ENCODE measurements at places on chromosomes 3 and 15.
A peak's percentile ranks its signal among the peaks of the same experiment; 100 is the strongest.

GRCh38 chr15:67945951-67946700 is 106.3 kb upstream of the RNU6-1 start:
- no peak for DNase-seq

GRCh38 chr3:152173627-152174026 is 95.1 kb upstream of the MBNL1 start:
- DNase-seq = no peak

DNA sequence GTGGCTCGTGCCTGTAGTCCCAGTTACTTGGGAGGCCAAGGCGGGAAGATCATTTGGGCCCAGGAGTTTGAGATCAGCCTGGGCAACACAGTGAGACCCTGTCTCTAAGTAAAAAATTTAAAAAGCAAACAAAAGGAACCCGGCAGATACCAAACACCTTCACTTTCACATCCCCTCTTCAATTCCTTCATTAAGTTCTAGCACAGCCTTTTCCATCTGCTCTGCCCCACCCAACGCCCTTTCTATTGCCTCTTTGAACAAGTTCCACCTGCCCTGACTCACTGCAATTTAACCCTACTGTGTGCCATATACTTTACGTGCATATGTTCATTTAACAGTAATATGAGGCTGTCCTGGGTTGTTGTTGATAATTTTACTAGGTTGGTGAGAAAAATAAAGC is 12.4 kb upstream of the SPG11 start:
- DNase-seq = no peak

DNA sequence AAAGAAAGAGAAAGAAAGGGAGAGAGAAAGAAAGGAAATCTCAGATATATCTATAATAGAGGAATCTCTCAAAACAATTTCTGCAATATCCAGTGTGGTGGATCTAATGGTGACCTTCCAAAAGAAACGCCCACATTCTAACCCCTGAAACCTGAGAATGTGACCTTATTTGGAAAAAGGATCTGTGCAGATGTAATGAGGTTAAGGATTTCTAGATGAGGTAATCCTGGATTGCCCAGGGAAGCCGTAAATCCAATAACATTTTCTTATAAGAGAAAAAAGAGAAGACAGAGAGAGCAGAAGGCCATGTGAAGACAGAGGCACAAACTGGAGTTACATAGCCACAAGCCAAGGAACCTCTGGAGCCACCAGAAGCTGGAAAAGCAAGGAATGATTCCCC is 307.6 kb downstream of the ZBTB20 start:
- DNase-seq = no peak

GRCh38 chr15:32041294-32041693 is 11.0 kb downstream of the CHRNA7 start:
- no peak for DNase-seq

DNA sequence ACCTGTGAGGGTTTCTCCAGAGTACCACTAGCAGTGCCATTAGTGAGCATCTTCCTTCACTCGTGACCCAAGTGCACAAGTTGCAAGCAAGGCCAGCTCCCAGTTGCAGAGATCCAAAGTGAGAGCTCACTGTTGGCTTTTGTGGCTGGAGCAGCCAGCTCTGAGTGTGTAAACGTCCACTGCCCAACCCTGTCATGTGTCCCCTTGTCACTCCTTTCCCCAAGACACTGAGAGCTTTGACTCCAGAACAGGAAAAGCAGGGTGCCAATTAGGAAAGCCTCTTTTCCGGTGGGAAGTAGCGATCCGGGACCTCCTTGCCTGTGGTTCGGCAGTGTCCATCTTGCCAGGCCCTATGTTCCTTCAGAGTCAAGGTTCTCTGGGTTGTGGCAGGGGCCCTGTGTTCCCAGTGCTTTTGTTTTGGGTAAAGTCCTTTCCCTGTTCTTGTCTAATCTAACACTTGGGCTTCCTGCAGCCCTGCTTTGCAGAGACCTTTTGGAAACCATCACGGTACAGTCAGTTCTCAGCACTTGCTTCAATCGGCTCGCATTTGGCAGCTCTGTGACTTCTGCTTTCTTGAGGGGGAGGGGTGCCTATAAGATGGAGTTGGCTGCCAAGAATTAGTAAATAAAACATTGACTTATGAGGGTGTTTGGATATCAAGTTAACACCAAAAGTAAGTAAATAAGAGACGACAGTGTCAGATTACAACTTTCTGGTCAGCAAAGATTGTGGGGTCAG is 90.5 kb downstream of the DNASE1L3 start:
- DNase-seq = no peak

DNA sequence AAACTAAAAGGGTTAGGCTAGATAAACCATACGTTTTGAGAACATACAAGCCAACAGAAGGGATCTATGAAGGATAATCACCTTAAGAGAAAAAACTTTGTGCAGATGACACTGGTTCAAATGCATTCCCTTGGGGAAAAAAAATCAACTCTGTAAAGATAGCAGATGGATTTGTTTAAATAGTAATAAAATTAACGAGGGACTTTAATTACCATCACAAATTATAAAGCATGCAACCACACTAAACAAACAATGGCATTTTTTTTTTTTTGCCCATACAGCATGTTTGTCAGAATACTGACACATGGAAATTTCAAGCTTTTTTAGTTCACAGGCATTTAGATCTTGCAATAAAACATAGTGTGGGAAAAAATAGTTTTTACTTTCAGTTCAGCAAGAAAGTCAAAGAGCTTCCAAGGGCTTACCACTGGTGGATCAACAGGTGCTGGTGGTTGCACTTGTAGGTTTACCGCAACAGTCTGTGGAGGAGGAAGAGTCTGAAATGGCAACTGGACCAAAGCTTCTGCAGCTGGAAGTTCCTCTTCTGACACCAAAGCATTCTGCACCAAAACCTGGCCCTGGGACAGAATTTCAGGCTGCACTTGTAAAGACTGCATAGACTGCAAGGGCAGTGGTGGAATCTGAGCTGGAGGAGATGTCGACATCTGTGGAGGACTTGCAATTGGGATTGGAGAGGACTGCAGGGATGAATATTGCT is 53.1 kb downstream of the PHC3 start:
- DNase-seq = no peak

DNA sequence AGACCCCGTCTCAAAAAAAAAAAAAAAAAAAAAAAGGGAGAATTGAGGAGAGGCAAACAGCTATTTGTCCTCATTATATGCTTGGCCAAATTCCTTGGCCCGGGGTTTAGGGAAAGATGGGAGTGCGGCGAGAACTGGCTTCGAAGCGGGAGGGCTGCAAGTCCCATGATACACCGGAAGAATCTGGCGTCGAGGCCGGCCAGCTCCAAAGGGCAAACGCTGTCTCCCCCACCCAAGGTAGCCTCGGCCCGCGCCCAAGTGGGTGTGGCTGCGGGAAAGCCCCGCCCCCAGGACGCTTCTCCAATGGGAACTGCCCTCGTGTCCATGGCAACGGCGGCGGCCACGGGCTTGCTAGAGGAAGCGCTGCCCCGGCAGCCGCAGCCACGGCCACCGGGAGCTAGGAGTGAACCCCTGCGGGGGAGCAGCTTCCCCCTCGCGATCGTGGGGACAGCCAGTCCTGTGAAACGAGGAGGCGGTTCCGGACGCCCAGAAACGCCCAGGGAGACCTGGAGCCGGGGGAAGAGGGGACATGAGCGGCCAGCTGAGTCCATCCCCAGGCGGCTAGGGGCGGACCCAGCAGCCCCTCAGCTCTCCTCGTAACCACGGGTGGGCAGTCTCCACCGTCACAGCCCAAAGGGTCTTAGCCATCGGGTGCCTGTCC is at the start of gene TTLL13:
TSS of gene TTLL13 (plus strand) at position 354 of the 661 bp plus-strand sequence. CDS start 1,075 bp downstream, outside the sequence.
- peak; percentile 94 for DNase-seq

GRCh38 chr3:39981547-39982184 is 172.3 kb downstream of the MYRIP start:
- DNase-seq = no peak

- DNase-seq = no peak
Measured at GRCh38 chr3:124315215-124316033, 323.5 kb upstream of the ROPN1 start.

DNA sequence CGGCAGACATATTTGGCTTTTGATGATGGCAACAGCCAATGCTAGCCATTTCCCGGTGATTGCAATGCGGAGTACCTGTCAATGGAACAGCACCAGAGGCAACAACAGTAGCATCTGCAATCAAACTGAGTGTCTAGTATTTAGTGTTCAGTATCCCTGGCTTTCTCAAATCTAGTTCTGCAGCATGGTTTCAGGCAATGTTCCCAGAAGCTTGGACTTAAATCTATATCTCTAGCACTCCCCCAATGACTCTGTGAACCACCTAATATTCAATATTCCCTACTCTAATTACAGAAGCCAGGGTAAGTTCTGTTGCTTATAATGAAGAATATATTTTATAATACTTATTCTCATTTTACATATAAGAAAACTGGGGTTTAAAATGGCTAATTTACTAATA is 48.2 kb downstream of the TBL1XR1 start:
- DNase-seq = no peak

GRCh38 chr3:77868725-77869124 is 828.8 kb downstream of the ROBO2 start:
- DNase-seq = no peak

GRCh38 chr3:177810162-177810623 is 612.9 kb upstream of the TBL1XR1 start:
- no peak for DNase-seq

GRCh38 chr15:73681856-73682599 is 2.2 kb upstream of the CD276 start:
- DNase-seq = no peak

- no peak for DNase-seq
Measured at GRCh38 chr15:78210349-78210717, 24.0 kb downstream of the ACSBG1 start.

GRCh38 chr3:133598405-133598804 is 24.9 kb downstream of the CDV3 start:
- DNase-seq = no peak

- no peak for DNase-seq
Measured at GRCh38 chr3:125187599-125187910, 25.0 kb downstream of the SLC12A8 start.

GRCh38 chr3:45123030-45123429 is 23.1 kb downstream of the CDCP1 start:
- no peak for DNase-seq

DNA sequence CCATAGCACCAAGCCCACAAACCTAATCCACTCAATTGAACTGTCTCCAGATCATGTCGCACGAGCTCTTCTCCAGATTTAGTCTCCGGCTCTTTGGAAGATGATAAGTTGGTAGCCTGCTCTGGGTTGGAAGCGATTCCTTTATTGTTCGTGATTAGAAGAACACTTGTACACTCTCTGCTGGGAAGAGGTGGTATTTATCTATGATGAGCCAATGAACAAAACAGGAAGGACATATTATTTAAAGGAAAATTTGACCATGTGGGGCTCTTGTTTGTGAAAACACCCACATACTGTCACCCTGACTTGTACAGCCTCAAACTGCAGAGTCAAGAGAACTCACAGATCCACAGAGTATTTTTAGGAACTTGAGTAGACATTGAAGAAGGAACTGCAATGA is 54.4 kb downstream of the MYZAP start:
- no peak for DNase-seq

GRCh38 chr3:151037746-151038477 is 47.6 kb upstream of the MED12L start:
- DNase-seq = no peak

DNA sequence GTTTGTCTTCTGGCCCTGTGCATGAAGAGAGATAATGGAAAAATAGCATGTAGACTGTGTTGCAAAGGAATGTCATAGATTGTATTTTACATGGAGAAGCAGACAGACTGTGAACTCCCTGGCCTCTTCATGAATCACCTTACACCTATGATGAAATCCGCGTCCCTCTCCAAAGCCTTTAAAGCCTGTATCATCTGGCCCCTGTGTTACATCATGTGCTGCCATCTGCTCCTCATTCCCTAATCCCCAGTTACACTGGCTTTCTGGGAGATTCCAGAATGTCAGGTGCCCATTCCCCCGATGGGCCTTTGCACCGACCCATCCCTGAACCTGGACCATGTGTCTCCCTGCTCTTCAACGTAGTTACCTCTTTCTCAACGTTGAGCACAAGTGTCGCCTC is 190.8 kb downstream of the ADAMTSL3 start:
- DNase-seq = no peak

GRCh38 chr15:57445872-57446271 is 69.6 kb downstream of the CGNL1 start:
- DNase-seq = no peak

DNA sequence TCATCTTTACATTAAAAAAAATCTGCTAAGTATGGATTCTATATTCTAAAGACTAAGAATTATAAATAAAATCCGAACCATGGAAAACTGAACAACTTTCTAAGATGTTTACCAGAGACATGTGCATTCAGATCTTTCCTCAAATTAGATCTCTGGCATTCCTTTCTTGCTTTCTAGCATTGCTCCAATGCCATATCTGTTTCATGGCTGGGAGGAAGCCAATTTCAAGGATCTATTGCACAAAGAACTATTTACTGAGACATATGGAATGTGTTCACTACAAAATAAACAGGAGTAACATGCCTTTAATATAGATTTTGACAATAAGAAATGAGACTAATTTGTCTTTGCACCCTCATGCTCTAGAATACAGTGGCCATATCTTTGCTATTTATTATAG is 45.1 kb upstream of the NANOGP8 start:
- DNase-seq = no peak

DNA sequence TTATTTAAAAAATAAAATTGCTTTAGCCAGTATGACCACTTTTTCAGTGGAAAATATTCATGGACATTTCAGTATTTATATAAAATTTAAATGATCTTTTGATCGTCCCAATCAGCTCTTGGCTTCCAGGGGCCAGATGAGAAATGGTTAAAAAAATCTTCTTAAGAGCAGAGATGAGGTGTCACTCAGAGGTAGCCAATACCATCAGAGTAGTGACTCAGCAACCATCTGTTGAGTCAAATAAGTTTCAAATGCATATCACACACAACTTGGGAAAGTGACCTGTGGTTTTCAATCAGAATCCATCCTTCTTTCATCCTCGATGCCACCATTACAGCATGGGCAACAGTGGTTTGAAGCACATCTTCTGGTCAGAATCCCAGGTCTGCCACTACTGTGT is 958.8 kb upstream of the NR2F2 start:
- DNase-seq = no peak

GRCh38 chr3:4719046-4719501 is 225.9 kb downstream of the ITPR1 start:
- no peak for DNase-seq

DNA sequence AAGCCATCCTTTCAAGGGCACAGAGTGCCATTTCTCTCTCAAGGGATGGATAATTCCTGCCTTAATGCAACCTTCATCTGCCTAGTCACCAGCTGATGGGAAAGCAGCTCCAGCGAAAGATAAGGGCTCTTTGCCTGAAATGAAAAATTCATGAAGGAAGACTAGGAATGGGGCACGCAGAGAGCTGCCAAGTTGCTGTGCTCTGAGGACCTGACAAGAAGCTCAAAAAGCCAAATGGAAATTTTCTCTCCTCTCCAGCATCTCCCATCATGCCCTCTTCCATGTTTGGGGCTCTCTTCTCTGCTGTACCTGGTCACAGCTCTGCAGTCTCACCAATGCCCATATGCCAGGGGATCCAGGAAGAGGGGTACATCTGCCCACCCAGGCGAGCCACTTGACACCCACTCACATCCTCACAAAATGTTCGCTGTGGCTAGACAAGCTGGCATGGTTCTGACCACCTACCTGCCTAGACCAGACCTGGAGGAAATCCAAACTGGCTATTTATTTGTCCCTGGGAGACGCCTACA is 29.3 kb upstream of the ABHD2 start:
- DNase-seq = no peak

GRCh38 chr3:149784064-149784704 is 8.2 kb downstream of the ANKUB1 start:
- no peak for DNase-seq

- DNase-seq = no peak
Measured at GRCh38 chr3:15978801-15979200, 181.0 kb upstream of the ANKRD28 start.

All from SHP77 (cell line).